Fibroblast of skin of right biceps (primary cell): ENCODE measurements at places on chromosomes 2 and 18.
A peak's percentile ranks its signal among the peaks of the same experiment; 100 is the strongest.

- no peak for DNase-seq
Observed at GRCh38 chr2:60316381-60317033, 236.9 kb downstream of the BCL11A start.

GRCh38 chr2:207960090-207960489 is 65.2 kb downstream of the PLEKHM3 start:
- no peak for DNase-seq

DNA sequence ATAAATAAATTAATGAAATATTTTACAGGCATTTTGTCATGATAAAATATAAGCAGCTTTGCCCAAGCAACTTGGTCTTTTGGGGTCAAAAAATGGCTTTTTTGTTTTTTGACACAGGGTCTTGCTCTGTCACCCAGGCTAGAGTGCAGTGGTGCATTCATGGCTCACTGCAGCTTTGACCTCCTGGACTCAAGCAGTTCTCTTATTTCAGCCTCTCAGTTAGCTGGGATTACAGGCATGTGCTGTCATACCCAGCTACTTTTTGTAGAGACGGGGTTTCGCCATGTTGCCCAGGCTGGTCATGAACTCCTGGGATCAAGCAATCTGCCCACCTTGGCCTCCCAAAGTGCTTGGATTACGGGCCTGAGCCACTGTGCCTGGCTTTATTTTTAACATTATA is 51.0 kb downstream of the ABI2 start:
- DNase-seq, result no peak

DNA sequence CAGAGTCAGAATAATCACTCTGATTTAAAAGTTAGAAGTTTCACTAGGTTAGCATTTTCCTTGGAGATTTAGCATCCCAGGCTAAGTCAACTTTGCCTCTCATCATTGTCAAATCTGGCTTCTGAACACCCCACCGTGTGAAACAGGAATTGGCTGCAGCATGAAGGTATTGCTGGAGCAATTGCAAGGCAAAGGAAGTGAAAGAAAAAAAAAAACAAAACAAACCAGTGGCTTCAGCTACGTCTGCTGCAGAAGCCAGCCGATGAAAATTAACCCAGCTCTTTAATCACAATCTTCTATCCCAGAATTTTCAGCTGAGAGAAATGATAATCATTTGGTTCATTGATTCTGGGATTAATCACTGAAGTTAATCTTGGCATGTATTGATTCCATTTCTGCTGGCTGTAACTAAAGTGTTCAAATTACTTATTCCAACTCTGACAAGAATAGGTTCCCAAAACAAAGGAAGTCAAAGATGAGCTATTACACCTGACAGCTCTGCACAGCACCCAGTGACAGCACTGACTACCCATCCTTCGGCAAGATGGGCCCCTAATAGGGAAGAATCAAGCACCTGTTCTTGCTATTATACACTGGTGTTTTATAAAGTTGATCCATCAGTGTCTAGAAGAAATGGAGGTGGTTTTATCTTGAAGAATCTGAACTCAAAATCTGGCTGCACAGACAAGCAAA is 42.7 kb upstream of the REG3G start:
- DNase-seq, result no peak

- DNase-seq, result no peak
Observed at GRCh38 chr18:38526922-38527321, 961.3 kb upstream of the CELF4 start.

- DNase-seq, result no peak
Observed at GRCh38 chr18:44626807-44627206, 53.9 kb upstream of the SETBP1 start.

DNA sequence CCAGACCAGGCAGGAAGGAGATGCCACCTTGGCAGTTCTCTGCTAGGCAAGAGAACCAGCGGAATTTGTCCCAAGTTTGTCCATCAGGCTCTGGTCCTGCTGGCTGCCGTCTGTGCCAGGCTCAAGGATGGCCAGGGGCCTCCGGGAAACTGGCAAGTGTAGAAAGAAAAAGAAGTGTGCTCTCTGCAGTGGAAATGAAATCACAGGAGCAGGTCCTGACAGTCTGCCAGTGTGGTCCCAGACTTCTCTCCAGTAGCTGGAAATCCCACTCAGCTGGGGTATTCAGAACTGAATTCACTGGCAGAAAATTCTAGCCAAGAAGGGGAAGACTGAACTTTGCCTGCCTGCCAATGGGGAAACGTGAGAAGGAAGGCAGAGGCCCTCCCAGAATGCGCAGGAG is 91.0 kb downstream of the STPG4 start:
- DNase-seq, result no peak

DNA sequence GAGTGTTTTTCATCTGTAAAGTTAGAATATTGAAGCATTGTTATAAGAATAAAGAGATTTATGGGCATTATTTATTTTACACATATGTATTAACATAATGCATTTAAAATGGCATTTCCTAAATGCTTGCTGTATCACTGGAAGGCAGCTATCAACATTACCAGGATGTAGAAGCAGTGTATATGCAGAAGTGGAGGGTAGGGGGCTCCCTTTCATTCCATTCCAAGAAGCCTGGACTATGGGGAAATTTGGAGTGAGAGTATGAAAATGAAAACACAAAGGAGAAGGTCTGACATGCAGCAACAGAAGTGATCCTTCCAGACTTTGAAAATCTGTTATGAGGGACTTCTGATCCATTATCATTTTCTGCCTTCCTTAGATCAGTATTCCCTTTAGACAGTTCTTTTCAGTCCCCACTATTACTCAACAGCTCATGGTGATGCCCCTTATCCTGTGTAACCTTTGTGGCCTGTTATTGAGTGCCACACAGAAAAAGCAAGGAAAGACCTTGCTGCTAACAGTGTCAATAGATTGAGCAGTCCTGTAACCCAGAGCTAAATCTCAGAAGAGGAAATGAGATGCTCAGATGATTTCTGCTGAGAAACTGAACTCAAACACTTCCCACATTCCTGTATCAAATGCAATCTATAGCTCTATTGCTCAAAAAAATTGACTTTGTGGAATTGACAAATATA is 216.6 kb downstream of the HNMT start:
- DNase-seq, result peak; percentile 1

- peak; percentile 3 for DNase-seq
Observed at GRCh38 chr2:227607941-227608340, 6.7 kb downstream of the SCYGR3 start.

- peak; percentile 16 for DNase-seq
Observed at GRCh38 chr2:179751163-179751809, 110.1 kb downstream of the ZNF385B start.

DNA sequence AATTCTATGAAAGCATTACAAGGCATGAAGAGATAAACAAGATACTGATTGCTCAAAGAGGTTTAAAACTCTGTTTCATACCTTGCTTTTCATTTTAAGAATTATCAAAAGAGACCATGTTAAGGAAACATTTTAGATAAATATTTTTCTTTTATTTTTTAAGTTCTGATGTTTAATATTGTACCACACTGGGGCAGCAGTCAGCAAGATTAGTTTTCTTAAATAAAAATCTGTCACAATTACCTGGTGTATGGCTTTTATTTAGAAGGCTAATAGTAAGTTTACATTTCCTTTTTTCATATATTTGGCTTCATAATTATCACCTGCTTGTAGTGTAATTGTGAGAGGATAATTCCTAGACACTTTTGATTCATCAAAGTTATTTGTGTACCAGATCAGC is 46.4 kb downstream of the ZNF804A start:
- DNase-seq, result no peak

GRCh38 chr2:55431982-55432627 is 12.4 kb upstream of the CCDC88A start:
- peak; percentile 41 for DNase-seq

DNA sequence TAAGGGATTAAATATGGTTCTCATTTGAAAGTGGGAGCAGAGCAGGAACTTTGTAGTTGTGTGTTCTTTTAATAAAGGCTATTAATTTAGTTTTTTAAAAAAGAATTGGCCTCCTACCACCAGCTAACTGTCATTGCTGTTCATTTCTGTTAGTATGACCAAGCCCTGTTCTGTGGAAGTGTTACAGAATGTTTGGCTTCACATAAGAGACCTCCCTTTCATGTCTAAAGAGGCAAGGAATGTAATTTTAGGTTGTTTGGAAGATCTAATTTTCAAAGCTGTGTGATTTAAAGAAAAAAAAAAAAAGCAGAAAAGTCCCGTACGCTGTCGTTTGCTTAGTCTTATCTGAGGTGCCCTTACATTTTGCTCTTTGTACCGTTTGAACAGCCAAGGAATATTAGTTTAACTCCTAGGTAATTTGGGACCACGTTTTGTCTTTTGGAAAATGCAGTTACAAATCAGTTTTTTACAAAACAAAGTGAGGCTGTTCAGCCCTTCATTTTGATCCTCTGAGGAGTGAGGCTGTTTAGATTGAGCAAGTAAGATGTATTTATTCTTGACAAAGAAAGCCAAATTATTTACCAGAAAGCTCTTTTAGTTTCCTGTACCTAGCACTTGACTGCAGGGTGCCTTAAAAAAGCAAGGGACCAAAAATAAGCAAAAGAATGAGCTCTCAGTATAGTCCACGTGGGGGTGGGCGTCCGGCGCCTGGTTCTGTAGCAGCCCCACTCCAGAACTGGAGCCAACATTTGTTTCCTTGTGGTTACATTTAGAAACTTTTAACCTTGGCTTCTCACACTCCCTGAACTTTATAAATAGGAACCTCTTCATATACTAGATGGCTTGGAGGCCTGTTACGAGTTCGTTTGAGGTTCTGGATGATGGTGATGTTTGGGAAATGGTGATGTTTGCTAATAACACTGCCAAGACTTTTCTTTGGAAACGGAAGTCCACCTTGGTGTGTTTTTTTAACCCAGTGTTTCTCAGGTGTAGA is 136.2 kb downstream of the FMNL2 start:
- no peak for DNase-seq

DNA sequence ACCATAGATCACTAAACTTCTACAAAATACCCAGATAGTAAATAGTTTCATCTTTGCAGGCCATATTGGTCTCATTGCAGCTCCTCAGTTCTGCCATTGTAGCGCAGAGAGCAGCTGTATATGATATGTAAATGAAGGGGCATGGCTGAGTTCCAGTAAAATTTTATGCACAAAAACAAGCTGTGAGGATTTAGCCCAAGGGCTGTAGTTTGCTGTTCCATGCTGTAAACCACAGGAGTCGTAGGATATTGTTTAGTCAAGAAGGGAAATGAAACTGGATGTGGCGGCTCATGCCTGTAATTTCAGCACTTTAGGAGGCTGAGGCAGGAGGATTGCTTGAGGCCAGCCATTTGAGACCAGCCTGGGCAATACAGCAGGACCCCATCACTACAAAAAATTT is 83.0 kb downstream of the MGAT5 start:
- no peak for DNase-seq

DNA sequence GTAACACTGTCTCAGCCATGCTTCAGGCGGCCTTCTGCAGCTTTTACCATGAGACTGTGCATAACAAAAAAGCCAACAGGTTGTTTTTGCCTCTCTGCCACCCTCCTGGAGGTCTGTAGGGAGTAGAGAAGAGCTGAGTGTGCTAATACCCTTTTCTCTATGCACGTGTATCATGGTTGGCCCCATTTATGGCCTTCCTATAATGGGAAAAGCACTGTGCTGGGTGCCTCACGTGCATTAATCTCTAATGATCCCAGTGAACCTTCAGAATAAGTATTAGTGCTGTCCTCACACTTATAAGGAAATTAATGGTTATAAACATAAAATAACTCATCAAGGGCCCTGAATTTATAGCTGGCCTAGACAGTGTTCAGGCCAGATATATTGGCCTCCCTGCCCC is 164.2 kb downstream of the CDH20 start:
- DNase-seq, result no peak

GRCh38 chr2:38875227-38875575 is 533 bp downstream of the DHX57 start:
- DNase-seq, result peak; percentile 1

DNA sequence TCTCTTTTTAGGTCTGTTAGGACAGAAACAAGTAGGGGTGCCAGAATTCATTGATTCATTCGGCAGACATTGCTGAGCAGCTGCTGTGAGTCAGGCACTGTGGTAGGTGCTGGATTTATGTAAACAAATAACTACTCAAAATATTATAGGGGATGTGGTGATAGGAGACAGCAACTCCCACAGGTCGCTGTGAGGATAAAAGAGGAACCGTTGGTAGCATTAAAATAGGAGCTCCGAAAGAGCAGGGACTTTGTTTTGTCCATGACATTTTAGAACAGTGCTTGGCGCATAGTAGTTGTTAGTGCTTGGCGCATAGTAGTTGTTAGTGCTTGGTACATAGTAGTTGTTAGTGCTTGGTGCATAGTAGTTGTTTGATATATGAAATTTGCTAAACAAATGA is 29.2 kb downstream of the ATP6V1C2 start:
- DNase-seq, result no peak

DNA sequence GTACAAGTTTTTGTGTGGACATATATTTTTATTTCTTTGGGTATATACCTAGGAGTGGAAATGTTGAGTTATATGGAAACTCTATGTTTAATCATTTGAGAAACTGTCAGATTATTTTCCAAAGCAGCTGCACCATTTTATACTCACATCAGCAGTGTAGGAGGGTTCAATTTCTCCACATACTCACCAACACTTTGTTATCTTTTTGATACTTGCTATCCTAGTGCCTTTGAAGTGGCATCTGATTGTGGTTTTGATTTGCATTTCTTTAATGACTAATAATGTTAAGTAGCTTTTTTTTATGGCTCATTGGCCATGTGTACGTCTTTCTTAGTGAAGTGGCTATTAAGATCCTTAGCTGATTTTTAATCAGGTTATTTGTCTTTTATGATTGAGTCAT is 64.7 kb upstream of the SLC8A1 start:
- no peak for DNase-seq

- DNase-seq, result no peak
Observed at GRCh38 chr2:160110674-160111239, 48.3 kb upstream of the PLA2R1 start.

GRCh38 chr2:119240311-119241204 is 16.9 kb downstream of the STEAP3 start:
- peak; percentile 75 for DNase-seq

DNA sequence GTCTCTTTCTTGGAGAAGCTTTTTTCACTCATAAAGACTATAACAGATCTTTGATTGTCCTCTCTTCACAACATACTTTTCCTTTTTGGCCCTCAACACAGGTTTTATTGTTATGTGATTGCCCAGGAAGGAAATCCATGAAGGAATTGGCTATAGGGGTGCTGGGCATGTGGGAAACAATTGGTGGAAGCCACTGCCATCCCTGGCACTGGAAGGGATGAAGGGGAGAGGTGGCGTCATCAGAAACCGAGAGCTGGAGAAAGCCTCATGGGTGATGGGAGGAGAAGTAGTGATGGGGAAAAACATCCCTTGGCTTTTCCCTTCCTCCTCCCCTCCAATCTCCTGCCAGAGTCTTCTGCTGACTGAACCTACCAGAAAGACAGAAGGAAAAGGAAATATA is 106.2 kb downstream of the SPOPL start:
- DNase-seq, result no peak

- peak; percentile 52 for DNase-seq
Observed at GRCh38 chr2:239275847-239276831, 124.7 kb downstream of the HDAC4 start.

GRCh38 chr2:157318884-157319283 is 6.7 kb downstream of the ERMN start:
- DNase-seq, result no peak

DNA sequence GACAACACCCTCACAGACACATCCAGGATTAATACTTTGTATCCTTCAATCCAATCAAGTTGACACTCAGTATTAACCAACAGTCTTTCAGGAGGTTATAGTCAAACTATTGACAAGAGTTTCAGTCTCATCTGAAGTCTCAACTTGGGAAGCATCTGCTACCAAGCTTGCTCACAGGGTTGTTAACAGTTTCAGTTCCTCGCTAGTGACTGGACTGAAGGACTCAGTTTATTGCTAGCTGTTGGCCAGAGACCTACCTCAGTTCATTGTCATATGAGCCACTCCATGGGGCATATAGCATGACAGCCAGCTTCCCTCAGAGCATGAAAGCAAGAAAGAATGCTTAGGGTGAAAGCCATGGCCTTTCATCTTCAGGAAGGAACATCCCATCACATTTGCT is 228.6 kb downstream of the EPHA4 start:
- DNase-seq, result no peak
